Fibroblast of skin of abdomen (primary cell): ENCODE measurements at places on chromosomes 4 and X.

- peak; percentile 89 for DNase-seq
Measured at GRCh38 chr4:76764251-76764650, 133.7 kb downstream of the SOWAHB start.

- peak; percentile 88 for DNase-seq
Measured at GRCh38 chr4:176320340-176320975, 692 bp downstream of the SPCS3 start.

DNA sequence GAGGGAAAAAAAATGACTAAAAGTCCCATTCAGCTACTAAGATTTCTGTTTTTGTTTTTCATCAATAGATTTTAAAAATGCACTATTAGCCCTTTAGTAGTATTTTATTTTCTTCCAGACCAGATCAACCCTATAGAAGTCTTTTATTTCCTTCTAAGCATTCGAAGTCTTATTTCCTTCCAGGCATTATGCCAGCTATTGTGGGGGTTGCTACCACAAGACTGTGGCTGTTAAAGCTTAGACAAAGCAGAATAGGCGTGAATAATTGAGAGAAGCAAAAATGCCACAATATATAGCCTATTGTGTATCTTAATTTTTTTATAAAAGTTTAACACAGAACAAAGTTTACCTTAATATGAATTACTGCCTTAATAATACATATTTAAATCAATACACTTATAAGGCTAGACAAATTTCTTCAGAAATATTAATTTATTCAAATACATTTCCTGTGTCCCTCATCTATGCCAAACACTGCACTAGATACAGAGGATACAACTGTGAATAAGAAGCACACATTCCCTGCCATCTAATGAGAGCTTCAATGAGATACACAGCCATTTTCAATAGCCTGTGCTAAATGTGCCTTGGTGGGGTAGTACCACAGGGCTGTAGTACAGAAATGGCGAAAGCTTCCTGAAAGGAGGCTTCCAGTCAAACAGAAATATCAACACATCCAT lies 33.1 kb downstream of the SLC10A7 start:
- peak; percentile 50 for DNase-seq

DNA sequence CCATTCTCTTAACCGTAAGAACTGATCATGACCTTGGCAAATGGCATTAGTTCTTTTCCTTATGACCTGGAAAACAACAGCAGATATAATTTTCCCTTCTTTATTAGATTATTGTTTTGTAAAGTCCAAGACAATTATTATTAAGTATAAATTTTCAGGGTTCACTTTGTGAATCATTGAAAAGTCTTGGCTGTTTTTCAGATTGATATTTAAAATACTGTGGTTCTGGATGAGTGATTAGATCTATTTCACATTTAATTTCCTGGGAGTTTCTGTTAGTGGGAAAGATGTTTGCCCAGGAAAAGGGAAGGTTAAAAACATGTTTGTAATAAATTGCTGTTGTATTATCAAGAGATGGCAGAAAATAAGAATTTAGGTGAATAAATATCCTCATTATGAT lies 194.9 kb downstream of the TLL1 start:
- no peak for DNase-seq

GRCh38 chr4:24419181-24420034 lies 164.9 kb downstream of the DHX15 start:
- DNase-seq: peak; percentile 63

DNA sequence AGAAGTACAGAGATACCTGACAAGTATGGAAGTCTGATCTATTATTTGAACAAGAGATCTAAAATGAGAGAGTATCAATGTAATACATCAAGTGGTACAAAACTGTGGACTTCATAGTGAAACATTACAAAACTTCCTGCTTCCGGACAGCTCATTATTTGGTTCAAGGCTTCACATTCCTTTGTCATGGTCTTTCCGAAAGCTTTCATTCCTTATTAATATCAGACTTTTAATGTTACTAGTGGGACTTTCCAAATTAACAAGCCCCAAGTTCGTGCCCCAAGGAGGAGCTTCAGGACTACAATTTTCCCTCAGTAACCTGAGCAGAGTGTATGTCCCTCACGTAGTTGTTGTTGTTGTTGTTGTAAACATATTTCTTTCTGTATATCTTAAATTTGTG lies 1.2 kb downstream of the CHIC2 start:
- peak; percentile 58 for DNase-seq

GRCh38 chrX:18997916-18998315 lies 14.0 kb upstream of the PHKA2 start:
- DNase-seq: peak; percentile 17

DNA sequence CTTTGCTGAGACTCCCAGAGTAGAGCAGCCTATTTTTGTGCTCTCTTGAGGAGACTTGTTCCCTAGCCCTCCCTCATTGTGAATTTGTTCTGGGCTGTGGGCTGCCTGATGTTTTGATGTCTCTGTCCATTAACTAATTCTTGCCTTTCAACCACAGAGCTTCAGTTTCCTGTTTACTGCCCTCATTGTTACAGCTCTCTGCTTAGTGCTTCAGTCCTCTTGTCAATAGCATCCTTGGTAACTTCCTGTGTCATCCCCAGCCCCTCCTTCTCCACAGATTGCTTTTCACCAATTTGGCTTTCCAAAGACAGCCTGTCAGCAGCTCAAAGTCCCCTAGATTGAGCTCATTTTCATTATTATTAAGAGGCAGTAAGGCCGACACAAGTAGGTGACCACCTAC lies 69.9 kb downstream of the COX7B2 start:
- no peak for DNase-seq

GRCh38 chr4:119227690-119228089 lies 15.2 kb downstream of the USP53 start:
- peak; percentile 23 for DNase-seq
